ENCODE measurements at places on chromosomes 7 and 10.

DNA sequence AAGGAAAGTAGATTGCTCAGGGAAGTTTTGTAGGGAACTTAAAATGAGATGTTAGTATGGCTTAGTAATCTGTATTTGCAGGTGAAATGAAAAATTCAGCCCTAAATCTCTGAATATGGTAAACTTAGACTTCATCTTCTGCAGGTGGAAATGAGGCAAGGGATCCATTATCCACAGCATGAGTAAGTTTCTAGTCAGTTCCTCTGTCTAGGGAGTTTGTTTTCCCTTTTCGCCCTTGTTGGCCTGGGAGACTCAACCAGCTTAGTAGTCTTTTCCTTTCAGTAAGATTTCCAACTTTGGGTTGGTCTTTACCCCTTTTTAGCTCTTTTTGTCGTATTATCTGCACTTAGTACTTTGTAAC lies 65.6 kb downstream of the ZEB1 start:
- no peak for DNase-seq

GRCh38 chr7:10315881-10316280 lies 657.8 kb upstream of the PHF14 start:
- no peak for DNase-seq

GRCh38 chr7:131570401-131570800 lies 14.0 kb upstream of the PODXL start:
- no peak for DNase-seq

DNA sequence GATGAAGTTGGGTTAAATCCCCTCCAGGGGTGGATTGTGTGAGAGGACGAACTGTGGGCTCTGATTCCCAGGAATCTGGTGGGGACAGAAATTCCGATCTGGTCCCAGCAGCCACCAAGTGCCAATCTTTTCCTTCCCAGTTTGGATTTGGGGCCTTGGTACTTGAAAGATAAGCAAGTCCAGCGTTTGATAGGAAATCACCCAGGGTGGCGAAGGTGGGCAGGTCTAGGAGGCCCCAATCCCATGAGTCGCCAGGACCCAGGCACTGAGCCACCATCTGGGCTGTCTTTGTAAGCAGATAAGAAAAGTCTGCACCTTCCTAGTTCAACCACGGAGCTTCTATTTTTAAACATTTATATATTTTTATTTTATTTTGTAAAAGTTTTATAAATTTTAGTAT lies 122.6 kb upstream of the LSM8 start:
- no peak for DNase-seq

GRCh38 chr7:67743501-67743900 lies 746.9 kb downstream of the TYW1 start:
- DNase-seq = no peak

DNA sequence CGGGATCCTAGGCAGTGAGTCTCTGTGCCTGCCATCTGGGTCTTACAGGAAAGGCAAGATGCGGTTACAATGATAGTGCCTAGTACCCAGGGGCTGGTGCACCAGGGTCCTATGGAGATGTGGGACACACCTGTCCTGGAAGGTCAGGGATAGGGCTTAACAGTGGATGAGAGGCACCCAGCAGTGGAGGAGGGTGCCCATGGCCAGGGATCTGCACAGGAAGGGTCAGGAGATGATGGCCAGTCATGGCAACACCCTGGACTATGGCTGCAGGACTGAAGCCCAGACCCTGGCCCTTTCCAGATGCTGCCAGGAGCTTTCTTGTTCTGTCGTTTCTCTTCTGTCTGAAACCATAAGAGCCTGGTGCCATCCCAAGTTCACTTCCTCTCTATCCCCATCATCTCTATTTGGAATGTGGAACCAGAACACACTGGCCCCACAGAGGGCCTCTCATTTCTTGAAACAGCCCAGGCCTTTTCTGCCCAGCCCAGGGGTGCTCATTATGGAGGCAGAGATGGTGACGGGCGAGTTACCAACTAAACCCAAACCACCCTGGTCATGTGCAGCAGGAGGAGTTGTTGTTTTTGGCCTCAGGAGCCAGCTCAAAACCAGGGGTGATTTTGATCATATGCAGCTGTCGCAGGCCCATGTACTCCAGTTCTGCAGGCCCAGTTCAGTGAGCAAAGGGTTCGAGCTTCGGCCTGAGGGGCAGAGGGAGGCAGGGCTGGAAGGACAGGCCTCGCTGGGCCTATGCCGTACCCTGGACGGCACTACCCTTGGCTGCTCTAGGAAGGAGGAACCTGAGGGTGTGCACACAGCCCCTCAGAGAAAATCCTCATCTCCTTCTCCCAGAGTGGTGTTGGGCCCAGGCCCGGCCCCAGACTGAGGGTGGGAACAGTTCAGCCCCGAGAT lies 52.6 kb upstream of the GDF10 start:
- no peak for DNase-seq

GRCh38 chr7:80401708-80402107 lies 110.2 kb downstream of the GNAT3 start:
- no peak for DNase-seq

DNA sequence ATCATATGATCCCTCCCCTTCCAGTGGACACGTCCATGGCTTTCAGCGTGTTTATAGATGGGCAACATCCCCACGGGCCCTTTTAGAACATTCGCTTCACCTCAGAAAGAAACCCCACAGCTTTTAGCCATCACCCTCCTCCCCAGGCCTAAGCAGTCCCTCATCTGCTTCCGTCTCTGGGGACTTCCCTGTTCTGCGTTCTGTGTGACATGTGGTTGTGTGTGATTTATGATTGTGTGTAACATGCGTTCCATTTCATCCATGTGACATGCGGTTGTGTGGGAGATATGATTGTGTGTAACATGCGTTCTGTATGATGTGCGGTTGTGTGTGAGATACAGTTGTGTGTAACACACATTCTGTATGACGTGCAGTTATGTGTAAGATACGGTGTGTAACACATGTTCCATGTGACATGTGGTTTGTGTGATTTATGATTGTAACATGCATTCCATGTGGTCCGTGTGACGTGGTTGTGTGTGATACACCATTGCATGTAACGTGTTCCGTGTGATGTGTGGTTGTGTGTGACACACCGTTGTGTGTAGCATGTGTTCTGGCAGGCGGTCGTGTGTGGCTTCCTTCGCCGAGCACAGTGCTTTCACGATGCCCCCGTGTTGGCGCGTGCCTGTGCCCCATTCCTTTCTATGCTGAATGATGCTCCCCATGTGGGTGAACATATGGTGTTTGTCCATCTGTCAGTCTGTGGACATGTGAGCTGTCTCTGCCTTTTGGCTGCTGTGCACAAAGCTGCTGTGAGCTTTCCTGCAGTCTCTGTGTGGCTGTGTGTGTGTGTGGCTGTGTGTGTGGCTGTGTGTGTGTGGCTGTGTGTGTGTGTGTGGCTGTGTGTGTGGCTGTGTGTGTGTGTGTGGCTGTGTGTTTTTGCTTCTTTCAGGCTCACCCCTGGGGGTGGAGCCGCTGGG lies 26.2 kb downstream of the PWWP2B start:
- no peak for DNase-seq

GRCh38 chr7:31033674-31034300 lies 18.3 kb upstream of the ADCYAP1R1 start:
- no peak for DNase-seq

DNA sequence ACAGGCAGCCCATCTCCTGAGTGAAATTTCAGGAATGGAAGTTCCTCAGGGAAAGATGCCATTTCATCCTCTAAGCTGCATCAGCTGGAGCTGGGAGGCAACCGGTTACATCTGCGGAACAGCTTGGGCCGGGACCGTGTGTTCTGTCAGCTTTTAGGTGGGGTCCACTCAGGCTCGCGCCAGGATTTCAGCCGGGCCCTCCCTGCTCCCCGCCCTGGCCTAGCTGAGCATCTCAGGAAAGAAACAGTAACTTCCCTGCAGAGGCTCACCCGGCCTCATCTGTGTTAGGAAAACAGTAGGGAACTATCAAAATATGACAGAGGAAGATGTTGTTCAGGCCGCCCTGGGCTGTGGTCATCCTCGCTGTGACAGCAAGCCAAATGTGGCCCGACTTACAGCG lies 110.4 kb downstream of the TRIL start:
- no peak for DNase-seq

DNA sequence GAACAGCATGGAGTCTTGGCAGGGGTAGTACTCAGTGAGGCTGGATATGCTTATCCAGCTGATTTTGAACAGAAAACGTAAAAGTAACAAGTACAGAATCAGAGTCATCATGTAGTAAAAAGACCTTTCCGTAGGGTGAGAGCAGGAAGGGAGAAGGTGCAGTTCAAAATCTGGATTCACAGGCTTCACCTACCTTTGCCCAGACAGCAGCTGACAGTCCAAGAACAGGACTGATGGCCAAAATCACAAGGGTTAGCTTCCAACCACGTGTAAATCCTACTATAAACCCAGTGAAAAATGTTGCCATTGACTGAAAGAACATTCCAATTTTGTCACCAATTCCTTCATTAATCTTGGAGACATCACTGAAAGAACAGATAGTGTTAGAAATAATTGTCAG lies 34.8 kb downstream of the ABCB1 start:
- DNase-seq = no peak

GRCh38 chr7:66183700-66184099 lies 21.4 kb upstream of the TPST1 start:
- DNase-seq = no peak

DNA sequence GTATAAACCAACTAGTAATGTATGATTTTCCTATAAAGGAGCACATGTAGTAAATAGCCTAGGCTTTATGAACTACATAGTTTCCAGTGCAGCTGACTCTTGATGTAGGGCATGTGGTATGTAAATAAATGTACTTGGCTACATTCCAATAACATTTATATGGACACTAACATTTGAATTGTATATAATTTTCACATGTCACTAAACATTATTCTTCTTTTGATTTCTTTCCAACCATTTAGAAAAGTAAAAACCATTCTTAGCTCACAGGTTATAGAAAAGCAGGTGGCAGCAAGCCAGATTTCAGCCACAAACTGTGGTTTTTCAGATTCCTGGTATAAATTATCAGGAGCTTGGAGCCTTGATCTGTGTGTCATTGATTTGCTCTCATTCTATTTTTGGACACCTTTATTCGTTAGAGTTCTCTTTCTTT lies 1182.0 kb downstream of the CNTNAP2 start:
- no peak for DNase-seq

- no peak for DNase-seq
Observed at GRCh38 chr7:43645699-43646226, 62.9 kb downstream of the STK17A start.

DNA sequence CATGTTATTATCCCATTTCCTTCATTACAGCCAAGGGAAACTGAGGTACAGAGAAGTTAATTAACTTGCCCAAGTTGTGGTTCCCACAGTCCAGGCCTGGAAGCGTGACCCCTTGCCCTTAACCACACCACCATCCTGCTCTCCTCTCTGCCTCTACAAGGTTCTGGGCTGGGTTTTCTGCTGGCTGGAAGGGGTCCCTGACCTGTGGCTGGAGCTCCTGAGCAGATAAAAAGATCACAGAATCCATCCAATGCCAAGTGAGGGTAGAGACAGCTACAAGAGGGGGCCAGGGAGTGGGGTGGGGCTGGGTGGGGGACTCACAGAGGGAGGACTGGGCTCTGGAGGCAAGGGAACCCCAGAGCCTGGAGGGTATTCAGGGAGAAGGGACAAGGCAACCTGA lies 9.7 kb downstream of the ASB10 start:
- DNase-seq = no peak

GRCh38 chr10:110081911-110082310 lies 74.1 kb downstream of the ADD3 start:
- no peak for DNase-seq

DNA sequence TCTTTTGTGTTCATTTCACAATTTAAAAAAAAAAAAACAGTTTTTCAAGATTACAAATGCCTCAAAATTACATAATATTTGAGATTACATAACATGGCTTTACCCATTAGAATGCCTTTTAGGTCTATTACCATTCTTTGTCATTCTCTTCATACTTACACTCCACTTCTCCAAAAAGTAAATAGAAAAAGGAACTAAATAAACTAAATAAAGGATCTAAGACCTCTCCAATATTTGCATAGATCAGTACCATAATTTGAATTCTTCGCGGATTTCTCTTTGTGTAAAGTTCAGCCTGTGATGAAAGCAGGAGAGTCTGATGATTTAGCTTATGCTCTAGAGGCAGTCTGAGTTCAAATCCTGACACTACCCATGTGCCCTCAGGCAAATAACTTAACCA lies 56.4 kb upstream of the C1GALT1 start:
- no peak for DNase-seq

DNA sequence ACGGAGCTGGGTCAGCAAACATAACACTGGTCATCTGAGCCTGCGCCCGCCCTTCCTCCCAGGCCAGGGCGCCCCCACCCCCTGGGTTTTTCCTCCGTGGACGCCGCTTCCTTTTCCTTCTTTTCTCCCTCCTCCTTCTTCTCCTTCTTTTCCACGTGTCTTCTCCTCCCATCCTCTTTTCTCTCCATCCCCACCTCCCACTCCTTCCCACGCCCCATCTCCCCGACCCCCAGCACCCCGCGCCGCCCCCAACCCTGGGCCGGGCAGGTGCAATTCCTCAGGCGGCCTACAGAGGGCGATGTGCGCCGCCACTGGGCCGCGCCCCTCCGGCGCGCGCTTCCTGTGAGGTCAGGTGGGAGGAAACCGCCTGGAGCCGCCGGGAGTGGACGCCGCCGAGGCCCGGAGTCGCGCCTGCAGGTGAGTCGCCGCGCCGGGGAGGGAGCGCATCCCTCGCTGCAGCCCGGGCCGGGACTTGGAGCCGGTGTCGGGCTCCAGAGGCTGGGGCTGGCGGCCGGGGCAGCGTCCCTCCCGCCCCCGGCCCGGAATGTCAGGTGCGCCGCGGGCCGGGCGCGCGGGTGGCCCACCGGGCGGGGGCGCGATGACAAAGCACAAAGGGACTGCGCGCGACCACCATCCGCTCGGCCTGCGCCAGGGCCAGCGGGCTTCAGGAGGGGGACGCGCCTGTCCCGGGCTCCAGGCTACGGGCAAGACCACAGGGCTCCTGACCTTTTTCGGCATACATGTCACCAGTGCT lies at the start of gene FAM241B:
FAM241B (plus strand) TSS at position 351 of the 754 bp plus-strand sequence. CDS start 1,497 bp downstream, outside the sequence.
- DNase-seq = peak; percentile 67

- no peak for DNase-seq
Observed at GRCh38 chr7:116087984-116088383, 57.4 kb upstream of the TFEC start.

- no peak for DNase-seq
Observed at GRCh38 chr10:131009791-131010190, 301.7 kb downstream of the TCERG1L start.

- no peak for DNase-seq
Observed at GRCh38 chr7:716222-716621, 10.3 kb upstream of the DNAAF5 start.

DNA sequence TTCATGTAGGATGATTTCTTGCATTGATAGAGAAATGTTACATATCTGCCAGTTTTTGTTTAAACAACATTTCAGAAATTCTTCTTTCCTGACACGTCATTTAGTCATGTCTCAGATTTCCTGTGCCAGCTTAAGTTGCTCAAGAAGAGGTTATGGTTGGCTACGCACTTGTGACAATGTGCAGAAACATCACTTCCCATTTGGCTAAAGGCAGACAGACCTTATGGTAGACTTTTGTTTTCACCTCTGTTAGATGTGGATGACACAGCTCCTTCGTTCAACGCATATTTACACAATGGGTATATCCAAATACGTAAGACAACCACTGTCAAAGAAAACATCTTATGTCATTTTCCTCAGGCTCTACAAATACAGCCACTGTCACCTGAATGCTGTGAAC lies 125.8 kb downstream of the DOCK4 start:
- no peak for DNase-seq
